Breast epithelium (tissue), 4 donors: ENCODE measurements at places on chromosomes 7 and 10. TPM values are rescaled to one million over a fixed set of nuclear protein-coding genes. Genes with fewer than 3 reads are reported as not detected.

Gene CUL1
- total RNA-seq, result 71.4 TPM

Gene MGAM2
- under 0.01 TPM for total RNA-seq

Gene PSD
- total RNA-seq, result 6.3 TPM

Gene COL28A1
- 5.7 TPM for total RNA-seq

Gene OR6B1
- not detected for total RNA-seq

Gene PRKRIP1
- 29.7 TPM for total RNA-seq

Gene GIMAP8
- total RNA-seq, result 7.2 TPM

Gene GNA12
- total RNA-seq, result 24.9 TPM

DNA sequence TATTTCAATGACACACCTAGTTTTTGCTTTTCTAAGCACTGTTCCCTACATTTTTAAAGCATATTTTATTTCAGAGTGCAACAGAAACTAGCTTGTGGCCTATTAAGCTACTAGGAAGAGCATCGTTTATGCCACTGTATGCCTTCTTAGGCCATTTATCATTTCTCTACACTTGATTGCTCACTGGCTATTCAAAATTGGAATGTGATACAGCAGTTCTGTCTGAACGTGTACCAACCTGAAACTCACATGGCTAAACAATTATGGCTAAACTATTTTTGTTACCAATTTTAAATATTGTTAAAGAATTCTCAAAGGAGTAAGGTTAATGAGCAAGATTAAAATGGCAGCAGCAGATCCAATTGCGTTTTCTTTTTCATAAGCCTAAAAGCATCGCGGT is 105.2 kb downstream of the GSAP start:
- no peak for DNase-seq

- DNase-seq, result no peak
Observed at GRCh38 chr10:67818323-67818722, 19.7 kb downstream of the DNAJC12 start.

DNA sequence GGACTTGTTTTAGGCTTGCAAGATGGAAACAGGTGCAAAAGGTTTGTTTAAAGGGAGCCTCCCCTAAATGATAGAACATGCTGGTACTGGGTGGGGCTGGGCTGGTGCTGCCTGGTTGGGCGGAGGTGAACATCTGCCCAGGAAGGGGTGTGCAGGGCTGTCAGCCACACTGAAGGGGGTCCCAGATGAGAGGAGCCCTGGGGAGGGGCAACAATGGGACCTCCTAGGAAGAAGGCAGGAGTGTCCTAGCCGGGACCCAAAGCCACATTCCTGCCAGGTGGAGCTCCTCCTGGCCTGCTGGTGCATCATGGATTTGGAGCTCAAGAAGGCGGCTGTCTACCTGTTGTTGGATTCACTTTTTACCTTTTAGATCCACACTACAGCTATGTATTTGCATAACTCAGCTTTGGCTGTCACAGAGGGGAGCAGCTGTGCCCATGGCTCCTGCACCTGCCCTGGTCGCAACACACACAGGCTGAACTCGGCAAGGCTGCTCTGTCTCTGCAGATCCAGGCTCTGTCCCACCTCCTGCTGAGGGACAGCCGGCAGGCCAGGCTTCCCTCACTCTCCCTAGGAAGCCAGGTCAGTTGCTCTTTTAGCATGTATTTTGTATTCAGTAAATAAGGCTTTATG is 59.9 kb downstream of the ADARB2 start:
- no peak for DNase-seq

DNA sequence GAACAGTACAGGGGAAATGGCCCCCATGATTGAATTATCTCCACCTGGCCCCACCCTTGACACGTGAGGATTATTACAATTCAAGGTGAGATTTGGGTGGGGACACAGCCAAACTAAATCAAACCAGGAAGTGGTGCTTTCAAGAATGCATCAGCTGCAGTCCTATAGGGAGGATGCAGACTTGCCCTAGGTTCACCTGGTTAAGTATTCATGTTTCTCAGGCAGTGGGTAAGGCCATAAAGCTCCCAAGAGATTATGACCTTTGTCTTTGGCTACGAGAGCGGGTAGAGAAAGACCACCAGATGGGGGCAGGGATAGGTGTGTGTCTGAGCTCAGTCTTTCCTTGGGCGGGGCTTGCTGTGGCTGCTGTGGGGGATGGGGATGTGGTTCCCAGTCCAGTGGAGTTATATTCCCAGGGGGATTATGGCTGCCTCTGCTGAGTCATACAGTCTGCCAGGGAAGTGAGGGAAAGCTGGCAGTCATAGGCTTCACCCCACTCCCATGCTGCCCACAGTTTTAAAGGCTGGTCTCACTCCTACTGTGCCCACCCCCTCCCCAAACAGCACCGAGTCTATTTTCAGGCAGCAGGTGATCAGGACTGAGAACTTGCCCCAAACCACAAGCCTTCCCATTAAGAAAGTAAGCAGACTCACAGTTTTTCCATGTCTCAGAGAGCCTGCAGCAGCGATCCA is 8.4 kb upstream of the R3HCC1L start:
- no peak for DNase-seq

DNA sequence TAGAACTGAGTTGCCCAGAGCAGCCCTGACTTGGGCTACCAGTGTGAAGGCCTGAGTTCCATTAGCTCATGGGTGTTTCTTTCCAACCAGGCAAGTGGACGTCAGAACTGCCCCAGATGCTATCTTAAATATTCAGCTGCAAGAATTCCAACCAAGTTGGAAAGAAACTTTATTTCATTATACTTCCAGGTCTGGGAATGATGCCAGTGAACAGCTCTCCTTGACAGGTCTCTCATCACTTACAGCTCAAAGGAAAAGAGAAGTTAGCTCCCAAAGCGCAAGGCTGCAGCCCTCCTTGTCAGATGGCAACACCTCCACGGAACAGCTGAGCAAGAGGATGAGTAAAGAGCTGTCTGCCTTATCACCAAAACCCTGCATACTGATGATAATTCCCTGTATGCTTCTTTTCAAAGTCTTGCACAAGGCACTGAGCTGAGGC is 255.5 kb upstream of the AOAH start:
- DNase-seq, result no peak

DNA sequence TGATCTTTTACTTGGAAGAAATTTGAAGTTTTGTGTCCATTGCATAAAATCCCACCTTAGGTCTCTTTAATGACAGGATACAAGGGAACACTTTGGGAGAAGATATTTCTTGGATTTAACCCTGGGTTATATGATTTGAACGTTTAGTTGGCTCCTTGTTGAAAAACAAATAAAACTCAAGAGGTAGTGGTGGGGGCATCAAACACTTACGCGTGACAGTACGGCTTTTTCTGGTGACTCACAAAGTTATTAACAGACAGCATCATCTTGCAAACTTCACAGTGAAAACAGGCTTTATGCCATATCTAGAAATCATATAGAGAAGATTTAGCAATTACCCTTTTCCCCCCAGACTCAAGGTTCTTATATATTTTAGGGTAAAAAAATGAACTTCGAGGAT is 699 bp downstream of the NRAP start:
- no peak for DNase-seq

GRCh38 chr10:44425466-44425865 is 40.6 kb upstream of the CXCL12 start:
- DNase-seq, result no peak

DNA sequence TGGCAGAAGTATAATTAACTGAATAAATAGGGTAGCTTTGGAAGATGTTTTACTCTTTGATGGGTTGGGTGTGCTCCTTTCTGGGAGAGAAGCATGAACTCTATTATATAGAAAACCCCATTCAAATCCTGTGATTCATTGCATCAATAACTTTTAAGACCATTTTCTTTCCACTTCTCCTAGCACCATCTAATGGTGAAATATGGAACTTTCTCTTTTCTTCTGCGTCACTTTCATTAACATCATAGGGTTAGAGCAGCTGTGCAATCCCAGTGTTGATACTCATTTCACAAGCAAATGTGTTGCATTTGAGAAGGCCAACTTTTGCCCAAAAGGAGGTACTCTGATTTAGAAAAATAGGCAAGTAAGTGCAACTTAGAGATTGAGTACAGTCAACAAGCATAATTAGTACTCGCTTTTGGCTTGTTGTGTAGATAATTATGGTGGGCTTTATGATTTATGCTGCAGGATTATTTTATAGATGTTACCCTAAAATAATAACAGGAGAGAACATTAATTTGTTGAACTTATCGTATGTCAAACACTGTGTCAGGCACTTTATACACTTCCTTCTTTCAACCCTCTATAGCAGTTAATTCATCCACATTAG is 92.9 kb downstream of the CPED1 start:
- no peak for DNase-seq

DNA sequence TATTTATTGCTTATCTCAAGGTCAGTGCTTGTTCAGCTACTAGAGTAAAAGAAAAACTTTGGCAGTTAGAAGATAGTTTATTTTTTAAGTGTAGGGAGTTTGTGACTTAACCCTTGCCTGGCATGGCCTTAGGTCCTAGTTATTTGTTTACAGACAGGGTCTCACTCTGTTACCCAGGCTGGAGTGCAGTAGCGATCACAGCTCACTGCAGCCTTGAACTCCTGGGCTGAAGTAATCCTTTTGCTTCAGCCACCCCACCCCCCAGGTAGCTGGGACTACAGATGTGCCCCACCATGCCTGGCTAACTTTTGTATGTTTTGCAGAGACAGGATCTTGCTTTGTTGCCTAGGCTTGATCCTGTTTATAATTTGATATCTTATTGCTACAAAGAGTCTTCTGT is 4.2 kb downstream of the ANLN start:
- DNase-seq, result no peak

- DNase-seq, result no peak
Observed at GRCh38 chr10:35212856-35213255, 86.2 kb downstream of the CREM start.

DNA sequence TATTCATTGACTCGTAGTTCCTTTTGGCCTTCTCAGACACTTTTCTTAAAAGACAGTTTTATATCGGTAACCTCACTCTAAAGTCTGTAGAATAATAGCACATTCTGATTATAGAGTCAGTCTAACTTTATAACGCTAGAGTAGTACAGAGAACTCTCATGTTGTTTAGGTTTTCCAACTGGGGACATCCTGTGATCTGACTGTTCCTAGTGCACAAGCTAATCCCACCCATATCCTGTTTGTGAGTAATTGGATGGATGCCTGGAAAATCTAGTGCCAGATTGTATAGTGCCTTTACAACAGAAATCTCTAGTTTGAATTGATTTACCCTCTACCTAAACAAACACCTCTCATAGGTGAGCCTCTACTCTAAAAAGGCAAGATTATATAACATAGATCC is 107.4 kb downstream of the ZEB1 start:
- no peak for DNase-seq

GRCh38 chr10:65142641-65143435 is 1621.6 kb downstream of the REEP3 start:
- no peak for DNase-seq

DNA sequence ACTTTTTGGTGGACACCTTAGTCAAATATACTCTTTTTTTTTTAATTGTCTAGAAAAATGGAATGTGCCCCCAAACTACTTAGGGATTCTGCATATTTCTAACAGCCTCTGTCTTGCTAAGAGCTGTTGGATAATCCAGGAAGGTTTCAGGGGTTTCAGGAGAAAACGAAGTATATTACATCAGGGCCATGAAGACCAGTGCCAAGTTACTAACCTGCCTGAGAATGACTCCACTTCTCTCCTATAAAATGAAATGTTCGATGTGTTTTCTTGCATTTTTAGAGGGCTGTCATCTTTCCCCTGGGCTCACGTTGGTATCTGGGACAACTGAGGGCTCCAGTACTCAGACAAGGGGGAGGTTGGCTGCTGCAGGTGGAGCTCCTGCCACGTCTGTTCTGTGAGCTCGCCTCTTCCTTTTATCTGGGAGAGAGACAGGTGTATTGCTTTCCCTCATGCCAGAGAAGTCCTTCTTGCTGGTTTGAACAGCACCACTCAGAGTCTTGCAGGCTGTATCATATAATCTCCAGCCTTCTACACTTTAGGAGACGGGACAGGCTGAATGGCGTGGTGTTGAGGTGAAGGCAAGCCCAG is 71.3 kb downstream of the CAMK1D start:
- DNase-seq, result no peak

DNA sequence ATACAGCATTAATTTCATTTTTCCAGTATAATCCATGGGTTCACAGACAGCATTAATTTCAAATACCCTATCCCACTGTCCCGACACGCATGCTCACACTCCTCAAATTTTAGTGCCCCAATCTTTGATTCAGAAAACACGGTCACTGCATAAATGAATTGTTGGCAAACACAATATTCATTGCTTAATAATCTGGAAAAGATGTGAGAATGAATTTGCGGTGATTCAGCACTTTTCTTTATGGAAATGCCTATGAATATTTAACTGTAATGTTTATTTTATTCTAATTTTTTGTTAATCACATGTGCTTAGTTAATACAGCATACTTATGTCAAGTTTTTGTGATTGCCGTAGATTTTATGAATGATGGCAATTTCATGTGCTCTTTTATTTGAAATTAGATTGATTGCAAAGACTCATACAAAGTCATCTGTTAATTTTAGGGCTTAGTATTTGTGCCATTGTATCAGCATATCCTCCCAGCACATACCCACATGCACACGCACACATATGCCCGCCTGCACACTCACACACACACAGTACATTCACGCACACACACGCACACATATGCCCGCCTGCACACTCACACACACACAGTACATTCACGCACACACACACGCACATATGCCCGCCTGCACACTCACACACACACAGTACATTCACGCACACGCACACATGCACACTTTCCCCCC is 35.1 kb downstream of the MACROH2A2 start:
- DNase-seq, result no peak

GRCh38 chr10:71582019-71582418 is 137.6 kb downstream of the C10orf105 start:
- no peak for DNase-seq

DNA sequence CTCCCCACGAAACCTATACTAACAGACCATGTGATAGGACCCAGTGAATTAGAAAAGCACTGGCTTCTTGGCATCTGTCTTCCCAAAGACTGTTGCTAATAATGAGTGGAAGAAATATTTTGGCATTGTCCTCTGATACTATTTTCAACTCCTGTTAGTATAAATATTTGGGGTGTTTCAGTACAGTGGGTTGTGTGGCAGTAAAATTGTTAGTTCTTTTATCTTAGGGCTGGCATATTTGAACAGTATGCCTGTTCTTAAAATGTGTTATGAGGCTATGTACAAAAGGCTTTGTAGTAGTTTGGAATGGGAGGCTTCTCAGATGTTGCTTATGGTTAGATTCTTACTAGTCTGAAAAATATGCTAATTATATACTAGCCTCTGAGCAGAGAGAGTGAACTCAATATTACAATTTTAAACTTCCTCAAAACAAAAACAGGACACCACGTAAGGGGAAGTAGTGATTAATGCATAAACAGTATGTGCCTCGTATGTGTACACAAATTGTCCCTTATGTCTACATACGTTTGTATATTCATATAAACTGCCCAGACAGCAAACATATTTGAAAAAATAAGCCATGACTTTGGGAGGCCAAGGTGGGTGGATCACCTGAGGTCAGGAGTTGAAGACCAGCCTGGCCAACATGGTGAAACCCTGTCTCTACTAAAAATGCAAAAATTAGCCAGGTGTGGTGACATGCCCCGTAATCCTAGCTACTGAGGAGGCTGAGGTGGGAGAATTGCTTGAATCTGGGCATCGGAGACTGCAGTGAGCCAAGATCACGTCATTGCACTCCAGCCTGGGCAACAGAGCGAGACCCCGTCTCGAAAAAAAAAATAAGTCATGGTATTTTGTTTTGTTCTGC is 115.4 kb downstream of the ARID5B start:
- no peak for DNase-seq
